ENCODE measurements at places on chromosomes 11 and 22. TPM values are rescaled to one million over a fixed set of nuclear protein-coding genes. Genes with fewer than 3 reads are reported as not detected.
A peak's percentile ranks its signal among the peaks of the same experiment; 100 is the strongest.

The PVALB gene
- not detected for total RNA-seq

The ZFTA gene
- total RNA-seq: 35.2 TPM

The DEUP1 gene
- total RNA-seq: not detected

DNA sequence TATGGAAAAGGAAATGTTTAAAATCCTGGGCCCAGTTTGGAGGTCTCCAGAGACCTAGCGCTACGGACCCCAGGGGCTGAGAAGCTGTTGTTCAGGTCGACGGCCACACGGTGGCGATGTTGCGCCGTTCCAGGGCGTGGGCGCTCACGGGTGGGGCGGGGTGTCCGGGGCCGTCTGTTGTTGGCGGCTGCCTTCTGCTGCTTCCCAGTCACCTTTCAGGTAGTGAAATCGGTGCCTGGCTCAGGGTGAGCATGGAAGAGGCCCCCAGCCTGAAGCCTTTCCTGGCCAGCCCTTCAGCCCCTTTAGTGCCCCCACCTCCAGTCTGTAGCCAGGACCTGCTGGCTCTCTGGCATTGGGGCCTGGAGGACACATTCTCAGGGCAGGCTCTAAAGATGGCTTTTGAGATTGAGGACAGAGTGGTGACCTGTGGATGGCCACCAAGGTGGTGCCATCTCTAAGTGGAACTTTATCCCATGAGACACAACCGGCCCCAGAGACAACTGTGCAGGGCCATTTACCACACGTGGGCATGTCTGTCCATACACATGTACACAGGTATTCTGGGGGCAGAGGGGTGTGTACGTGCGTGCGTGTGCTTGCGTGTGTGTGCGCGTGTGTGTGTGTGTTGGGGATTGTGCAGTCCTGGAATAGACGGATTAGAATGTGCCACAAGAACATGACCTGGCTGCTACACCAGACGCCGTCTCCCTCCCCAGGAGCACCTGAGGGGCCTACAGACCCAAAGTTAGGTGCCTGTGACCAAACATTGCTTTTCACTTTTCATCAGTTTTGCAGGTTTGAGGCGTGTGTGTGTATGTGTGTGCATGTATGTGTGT lies 53.8 kb downstream of the ST14 start:
- DNase-seq: peak; percentile 74

- no peak for DNase-seq
Observed at GRCh38 chr11:26127336-26127735, 204.6 kb upstream of the ANO3 start.

- peak; percentile 5 for DNase-seq
Observed at GRCh38 chr11:36069576-36070212, 125.8 kb downstream of the LDLRAD3 start.

- peak; percentile 93 for DNase-seq
Observed at GRCh38 chr11:44561275-44561805, 4.1 kb upstream of the CD82 start.

DNA sequence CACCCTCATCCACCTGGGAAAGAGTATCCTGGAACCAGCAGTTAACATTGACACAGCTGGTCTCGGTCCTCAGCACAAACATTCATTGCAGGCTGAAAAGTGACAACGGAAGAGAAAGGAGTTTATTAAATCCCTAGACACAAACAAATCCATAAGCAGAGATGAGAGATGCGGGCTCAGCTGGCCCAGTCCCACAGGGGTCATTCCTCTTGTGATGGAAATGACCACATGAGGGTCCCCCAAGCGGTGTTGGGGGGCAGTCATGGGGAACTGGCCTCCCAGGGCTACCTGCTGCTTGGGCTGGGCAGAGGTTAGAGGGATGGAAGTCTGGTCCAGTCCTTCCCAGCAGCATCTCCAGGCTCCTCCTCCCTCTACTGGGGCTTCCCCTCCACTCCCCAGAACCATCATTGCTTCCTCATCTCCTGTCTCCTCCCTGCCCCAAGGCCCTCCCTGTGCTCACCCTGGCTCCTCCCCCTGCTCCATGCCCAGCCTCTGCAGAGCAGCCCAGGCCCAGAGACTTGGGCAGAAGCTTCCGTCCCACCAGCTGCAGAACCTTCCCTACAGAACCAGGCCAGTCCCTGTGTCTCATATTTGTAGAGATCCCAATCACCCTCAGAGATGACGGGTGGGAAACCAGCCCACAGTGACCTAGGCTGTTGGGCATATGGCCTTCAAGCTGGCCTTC lies 5.4 kb upstream of the IGLL5 start:
- DNase-seq: no peak

DNA sequence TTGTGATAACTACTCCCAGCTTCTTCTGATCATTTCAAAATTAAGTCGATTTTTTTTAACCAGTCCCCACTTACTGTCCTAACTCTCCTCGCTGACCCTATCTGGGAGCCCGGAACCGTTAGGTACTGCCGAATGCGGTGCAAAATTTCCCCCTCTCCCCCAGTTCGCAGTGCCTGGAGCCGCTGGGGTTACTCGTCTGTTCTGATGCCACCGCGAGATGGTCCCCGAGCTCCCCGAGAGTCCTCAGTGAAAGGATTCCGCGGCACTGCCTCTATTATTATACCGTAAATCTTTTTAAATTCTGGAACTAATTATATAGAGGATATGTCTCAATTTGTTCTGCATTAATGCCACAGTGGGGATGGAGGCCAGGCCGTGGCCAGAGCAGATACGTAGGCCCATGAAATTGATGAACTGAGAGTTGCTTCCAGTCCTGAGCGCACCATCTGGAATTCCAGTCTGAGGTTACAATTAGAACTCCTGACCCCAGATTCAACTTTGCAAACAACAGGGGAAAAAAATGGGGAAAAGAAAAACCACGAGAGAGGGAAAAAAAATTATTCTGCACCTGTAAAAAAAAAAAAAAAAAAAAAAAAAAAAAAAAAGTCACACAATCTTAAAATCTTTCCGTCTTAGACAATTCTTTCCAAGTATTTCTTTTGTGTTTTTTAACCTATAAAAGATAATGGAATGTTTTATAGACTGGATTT lies 4.3 kb upstream of the WT1 start:
- no peak for DNase-seq

The TMEM86A gene
- 5.6 TPM for total RNA-seq

- DNase-seq: no peak
Observed at GRCh38 chr11:83611600-83611999, 325.4 kb upstream of the CCDC90B start.

DNA sequence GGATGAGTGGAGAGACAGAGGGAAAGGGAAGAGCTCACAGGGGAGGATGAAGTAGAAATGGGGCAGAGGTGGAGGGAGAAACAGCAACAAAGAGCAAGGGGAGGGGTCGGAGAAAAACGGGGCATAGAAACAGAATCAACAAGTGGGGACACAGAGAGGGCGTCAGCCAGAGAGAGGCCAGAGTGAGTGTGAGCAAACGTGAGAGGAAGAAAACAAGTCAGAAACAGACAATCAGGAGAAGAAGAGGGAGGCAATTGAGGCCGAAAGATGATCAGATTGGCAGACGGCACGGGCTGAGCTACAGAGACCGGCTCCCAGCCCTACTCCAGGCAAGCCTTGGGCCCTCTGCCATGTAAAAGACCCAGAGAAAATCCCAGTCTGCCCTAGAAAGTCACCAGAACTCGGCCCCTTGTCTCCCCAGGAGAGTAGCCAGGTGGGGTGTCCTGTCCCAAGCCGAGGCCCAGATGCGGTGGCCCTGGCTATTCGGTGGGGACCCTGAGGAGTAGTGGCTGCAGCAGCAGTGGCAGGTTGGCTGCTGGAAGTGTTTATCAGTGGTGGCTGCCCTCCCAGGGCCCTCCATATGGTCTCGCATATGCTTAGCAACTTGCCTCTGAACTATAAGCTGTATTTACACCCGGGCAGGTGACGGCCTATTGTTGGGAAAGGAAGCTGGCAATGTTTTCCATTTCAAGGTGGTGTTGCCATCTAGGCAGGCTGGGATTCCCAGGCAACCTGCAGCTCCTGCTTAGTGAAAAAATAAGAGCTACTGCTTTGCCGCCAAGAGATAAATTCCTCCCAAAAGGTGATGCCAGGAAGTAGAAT lies 14.8 kb upstream of the TSPAN18 start:
- no peak for DNase-seq

- no peak for DNase-seq
Observed at GRCh38 chr11:113261709-113262475, 52.5 kb upstream of the TTC12 start.

- DNase-seq: no peak
Observed at GRCh38 chr22:32522237-32522636, 47.6 kb downstream of the FBXO7 start.

The FREY1 gene
- 1.7 TPM for total RNA-seq

The DSCAML1 gene
- 0.31 TPM for total RNA-seq

GRCh38 chr22:46706060-46706459 lies 32.0 kb downstream of the CERK start:
- DNase-seq: no peak

DNA sequence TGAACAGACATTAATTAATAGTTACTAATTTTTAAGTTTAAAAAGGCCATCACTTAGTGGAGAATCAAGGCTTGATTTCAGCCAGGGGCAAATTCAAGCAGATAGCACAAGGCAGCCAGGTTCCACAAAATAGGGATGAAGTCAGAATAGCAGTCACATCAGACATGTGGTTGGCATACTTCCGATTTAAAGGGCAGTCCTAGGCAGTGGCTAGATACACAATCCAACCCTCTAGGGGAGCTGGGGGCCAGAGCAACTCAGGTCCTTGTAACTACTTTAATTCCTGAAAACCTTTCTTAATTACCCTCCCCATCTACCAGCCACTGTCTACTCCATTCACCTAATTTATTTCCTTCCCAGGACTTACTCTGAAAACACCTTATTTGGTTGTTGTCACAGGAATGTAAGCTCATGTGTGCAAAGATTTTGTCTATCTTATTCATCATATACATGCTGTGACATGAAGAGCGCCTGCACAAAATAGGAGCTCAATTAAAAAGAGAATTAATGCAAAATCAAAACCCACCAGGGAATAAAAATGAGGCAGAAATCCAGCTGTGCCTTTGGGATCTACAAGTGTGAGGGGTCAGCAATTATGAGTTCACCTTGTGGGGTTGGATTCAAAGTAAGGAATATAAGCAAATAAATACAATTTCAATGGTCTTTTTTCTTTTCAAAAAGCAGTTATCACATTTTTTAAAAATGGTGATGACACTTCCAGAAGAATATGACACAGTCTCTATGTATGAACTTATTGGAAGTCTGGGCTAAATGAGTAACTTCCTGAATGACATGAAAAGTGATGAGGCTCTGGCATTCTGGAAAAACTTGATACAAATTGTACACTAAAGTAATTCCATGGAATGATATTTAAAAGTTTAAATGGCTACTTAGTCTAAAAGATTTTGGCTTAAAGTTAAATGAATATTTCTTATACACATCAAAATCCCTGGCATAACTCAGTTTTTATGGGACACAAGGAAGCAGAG lies 53.8 kb downstream of the COPB1 start:
- DNase-seq: no peak

GRCh38 chr11:5366856-5367255 lies 15.5 kb downstream of the OR51B6 start:
- DNase-seq: no peak

The KDELR3 gene
- 20.0 TPM for total RNA-seq

The LRRC56 gene
- total RNA-seq: 10.0 TPM

The SCGB1A1 gene
- not detected for total RNA-seq

DNA sequence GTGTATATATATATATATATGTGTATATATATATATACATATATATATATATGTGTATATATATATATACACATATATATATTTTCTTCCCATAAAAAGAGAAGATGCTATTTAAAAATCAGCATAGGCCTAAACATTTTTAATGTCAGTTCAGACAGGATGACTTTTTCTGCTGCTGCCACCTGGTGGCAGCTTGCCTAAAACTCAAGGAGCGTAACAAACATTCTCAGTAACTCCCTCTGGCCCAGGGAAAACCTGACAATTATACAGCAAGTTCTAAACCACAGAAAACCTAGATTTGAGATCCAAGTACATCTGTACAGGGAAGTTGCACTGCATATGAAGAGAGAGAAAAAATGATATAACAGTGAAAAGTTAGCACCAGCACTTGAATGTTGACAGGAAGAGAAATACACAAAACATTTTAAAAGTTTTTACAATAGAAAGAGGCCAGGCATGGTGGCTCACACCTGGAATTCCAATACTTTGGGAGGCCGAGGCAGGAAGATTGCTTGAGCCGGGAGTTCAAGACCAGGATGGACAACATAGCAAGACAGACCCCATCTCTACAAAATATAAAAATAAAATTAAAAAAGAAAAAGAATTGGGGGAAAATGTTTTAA lies 16.6 kb downstream of the OR8A1 start:
- peak; percentile 84 for DNase-seq

The OR6M1 gene
- total RNA-seq: not detected

GRCh38 chr11:73184953-73185671 lies 33.0 kb upstream of the P2RY2 start:
- DNase-seq: peak; percentile 91

The MRPL23 gene
- total RNA-seq: 109 TPM

The KIRREL3 gene
- 0.28 TPM for total RNA-seq

- DNase-seq: no peak
Observed at GRCh38 chr22:22086501-22087158, 104.0 kb upstream of the TOP3B start.

GRCh38 chr11:135008001-135008405 lies 596.0 kb upstream of the B3GAT1 start:
- no peak for DNase-seq

The DCHS1 gene
- total RNA-seq: 0.05 TPM

GRCh38 chr22:20576445-20576816 lies 69.0 kb downstream of the MED15 start:
- no peak for DNase-seq

The MYOD1 gene
- total RNA-seq: not detected

- DNase-seq: no peak
Observed at GRCh38 chr22:22123118-22123959, 121.2 kb upstream of the VPREB1 start.

Measured in HT-29 (cell line).